ENCODE measurements at places on chromosomes 4 and X. TPM values are rescaled to one million over a fixed set of nuclear protein-coding genes. Genes with fewer than 3 reads are reported as not detected.

Gene ZNF157
- not detected for total RNA-seq

Gene CT45A3
- not detected for total RNA-seq

Gene STPG2
- not detected for total RNA-seq

Gene TXK
- 2.5 TPM for total RNA-seq

Gene FANCB
- 6.4 TPM for total RNA-seq

Gene CACNA1F
- 0.05 TPM for total RNA-seq

Gene TXLNG
- 38.3 TPM for total RNA-seq

Gene C4orf17
- total RNA-seq, result 0.10 TPM

Gene ETDB
- not detected for total RNA-seq

Gene GYPE
- 1.3 TPM for total RNA-seq

Gene GYG2
- 9.7 TPM for total RNA-seq

Gene GLOD5
- not detected for total RNA-seq

Gene PLXNA3
- 7.1 TPM for total RNA-seq

Gene CITED1
- not detected for total RNA-seq

Gene F8A2
- not detected for total RNA-seq

Gene MGAT4D
- total RNA-seq, result not detected

Gene MAGEB1
- not detected for total RNA-seq

Gene TMPRSS11A
- not detected for total RNA-seq

Gene PRRG1
- total RNA-seq, result 23.1 TPM

Gene SMIM43
- total RNA-seq, result 0.40 TPM

Gene NEIL3
- 43.6 TPM for total RNA-seq

Gene MAGEE2
- not detected for total RNA-seq

Gene CLCN3
- 45.0 TPM for total RNA-seq

Gene EREG
- 2.7 TPM for total RNA-seq

Gene ERVMER34-1
- 3.2 TPM for total RNA-seq

Gene OPN1MW
- not detected for total RNA-seq

Gene ANKRD17
- total RNA-seq, result 33.7 TPM

Gene ZNF280C
- total RNA-seq, result 34.2 TPM

All from NCI-H460 (cell line).